HEK293T (cell line): ENCODE measurements at places on chromosomes 2 and 18.

- no peak for DNase-seq
Observed at GRCh38 chr2:191974676-191975075, 127.8 kb upstream of the CAVIN2 start.

GRCh38 chr2:173602153-173602795 is 247.6 kb downstream of the CDCA7 start:
- no peak for DNase-seq

DNA sequence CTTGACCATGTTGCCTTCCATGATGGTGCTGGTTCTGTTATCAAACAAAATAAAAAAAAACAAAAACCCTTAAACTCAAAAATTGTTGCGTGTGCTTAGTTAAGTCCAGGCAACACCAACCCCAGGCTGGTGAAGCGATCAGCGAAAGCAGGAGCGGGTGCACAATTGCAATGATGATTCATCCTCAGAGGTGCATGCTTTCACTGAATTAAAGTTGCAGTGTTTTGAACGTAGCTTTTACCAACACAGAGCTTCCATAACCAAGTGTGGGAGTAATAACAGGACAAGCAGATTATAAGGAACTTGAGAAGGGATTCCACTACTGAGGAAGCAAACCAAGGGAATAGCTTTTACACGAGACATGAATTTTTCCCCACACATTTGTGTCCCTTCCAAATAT is 39.7 kb upstream of the RAPH1 start:
- no peak for DNase-seq

GRCh38 chr2:215724146-215724545 is 288.3 kb upstream of the FN1 start:
- DNase-seq: no peak

DNA sequence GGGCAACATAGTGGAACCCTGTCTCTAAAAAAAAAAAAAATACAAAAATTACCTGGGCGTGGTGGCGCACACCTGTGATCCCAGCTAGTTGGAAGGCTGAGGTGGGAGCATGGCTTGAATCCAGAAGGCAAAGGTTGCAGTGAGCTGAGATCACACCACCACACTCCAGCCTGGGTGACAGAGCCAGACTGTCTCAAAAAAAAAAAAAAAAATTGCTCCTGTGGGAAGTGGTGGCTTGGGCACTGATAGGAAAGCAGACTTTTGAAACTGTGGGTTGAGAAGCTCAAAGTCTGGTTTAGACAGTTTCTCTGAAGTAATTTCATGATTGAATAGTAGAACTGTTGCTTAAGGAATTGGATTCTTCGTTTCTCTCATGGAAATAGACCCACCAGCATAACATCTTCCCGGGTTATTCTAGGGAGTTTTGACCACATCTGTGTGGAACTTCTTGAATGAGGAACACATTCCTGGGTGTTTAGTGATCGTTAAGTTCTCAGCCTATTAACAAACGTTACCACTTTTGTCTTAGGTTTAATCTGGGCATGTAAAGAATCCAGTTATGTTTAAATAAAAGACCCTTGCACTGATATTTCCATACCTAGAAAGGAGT is 33.5 kb downstream of the GRHL1 start:
- DNase-seq: no peak

DNA sequence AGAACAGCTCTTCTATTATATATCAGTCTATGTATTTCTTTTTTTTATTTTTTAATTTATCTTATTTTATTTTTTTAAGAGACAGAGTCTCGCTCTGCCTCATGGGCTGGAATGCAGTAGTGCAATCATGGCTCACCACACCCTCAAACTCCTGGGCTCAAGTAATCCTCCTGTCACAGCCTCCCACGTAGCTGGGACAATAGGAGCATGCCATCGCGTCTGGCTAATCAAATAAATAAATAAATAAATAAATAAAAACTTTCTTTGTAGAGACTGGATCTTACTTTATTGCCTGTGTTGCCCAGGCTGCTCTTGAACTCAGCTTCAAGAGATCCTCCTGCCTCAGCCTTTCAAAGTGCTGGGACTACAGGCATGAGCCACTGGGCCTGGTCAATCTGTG is 117.0 kb downstream of the RBMS1 start:
- DNase-seq: no peak

DNA sequence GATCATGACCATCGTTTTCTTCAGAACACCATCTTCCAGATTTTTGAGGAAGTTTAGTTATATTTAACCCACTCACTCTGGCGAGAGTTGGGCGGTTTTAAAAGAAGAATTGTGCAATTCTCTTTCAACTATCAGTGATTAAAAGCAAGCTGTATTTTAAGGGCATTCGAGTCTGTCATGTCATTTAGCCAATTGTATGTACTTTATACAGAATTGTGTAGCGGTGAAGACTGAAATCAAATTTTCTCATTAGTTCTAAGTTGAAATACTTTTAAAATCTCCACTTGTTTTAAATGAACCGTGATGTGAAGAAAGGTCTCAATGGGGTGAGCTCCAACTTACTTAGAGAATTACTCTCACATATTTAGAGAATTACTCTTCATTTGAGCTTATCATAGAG is 214.6 kb upstream of the DTNA start:
- no peak for DNase-seq

DNA sequence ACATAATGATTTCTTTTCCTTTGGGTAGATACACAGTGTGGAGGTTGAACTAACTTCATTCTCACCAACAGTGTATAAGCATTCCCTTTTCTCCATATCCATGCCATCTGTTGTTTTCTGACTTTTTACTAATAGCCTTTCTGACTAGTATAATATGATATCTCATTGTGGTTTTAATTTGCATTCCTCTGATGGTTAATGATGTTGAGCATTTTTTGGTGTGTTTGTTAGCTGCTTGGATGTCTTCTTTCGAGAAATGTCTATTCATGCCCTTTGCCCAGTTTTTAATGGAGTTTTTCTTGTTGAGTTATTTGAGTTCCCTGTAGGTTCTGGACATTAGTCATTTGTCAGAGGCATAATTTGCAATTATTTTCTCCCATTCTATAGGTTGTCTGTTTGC is 59.8 kb downstream of the MARCHF4 start:
- DNase-seq: no peak

- no peak for DNase-seq
Observed at GRCh38 chr2:83233326-83233725, 1225.8 kb downstream of the SUCLG1 start.

- DNase-seq: no peak
Observed at GRCh38 chr2:45823723-45824206, 172.3 kb downstream of the PRKCE start.

DNA sequence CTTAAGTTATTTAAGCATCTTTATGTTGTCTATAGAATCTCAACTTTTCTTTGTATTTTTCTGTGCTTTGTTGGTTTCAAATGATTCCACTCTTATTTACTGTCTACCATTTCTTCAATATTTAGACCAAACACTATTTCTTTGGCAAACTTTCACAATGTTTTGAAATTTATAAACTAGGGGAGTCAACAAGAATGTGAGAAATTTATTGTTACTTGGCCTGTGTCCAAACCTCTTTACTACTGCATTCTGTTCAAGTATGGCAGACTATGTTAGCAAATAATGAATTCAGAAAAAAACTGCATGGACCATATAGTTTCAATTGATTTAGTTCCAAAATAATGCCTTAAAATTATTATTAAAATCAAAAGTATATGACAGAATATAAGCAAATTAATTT is 470.2 kb downstream of the FBXO15 start:
- DNase-seq: no peak

GRCh38 chr18:59308938-59309260 is 9.6 kb downstream of the CPLX4 start:
- no peak for DNase-seq
